ENCODE measurements at places on chromosomes 4 and X.

DNA sequence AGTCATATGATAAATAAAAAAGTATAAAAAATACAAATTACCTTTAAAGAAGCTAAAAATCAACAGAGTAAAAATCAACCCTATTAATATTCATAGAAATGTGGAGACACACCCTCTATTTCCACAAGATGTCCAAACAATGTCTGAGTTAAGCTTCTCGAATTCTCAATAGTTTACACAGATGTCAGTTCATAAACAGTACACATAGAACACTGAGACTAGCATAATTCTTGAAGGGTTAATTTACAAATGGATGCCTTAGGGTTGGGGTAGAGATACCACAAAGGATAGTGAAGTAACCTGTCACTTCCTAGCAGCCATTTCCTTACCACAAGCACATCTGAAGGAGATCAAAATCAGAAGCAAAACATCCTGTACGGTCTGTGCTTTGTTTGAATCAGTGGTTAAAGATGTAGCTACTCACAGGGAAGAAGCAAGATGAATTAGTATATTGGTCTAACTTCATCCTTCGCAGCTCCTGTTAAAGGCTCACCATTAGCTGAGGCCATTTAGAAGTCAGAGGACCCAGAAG, 2393.9 kb downstream of the ARAP2 start:
- DNase-seq, result no peak

DNA sequence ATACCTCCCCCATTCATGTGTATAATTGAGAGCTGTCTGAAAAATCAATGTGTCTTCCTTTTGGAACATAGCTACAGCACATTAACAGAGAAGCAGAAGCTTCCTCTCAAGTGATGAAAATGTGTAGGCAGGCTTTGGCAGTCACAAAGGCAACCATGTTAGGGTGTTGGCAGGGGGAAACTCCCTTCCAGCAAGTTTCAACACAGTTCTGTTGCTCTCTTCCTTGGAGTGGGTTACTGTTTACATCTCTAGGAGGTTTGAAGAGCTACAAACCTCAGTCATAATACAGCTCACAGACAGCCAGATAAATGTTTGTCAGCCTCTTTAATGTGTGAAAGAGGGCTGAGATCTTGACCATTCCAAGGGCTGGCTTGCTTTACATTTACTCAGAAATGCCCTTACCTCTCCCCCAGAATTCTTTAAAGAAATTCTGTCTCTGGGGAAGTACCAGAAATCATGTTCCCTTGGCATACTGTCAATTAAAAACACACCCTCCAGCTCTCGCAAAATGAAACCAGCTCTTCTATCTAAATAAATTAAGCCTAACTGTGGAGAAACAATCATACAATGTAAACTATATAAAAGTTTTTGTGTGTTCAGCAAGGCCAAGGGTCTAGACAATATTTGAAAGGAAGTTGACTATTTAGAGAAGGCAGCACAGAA, 18.9 kb downstream of the ZBTB33 start:
- DNase-seq, result no peak

GRCh38 chr4:17898553-17899055, 87.8 kb downstream of the NCAPG start:
- DNase-seq, result no peak

GRCh38 chr4:67234296-67234695, 311.0 kb downstream of the CENPC start:
- DNase-seq, result no peak

DNA sequence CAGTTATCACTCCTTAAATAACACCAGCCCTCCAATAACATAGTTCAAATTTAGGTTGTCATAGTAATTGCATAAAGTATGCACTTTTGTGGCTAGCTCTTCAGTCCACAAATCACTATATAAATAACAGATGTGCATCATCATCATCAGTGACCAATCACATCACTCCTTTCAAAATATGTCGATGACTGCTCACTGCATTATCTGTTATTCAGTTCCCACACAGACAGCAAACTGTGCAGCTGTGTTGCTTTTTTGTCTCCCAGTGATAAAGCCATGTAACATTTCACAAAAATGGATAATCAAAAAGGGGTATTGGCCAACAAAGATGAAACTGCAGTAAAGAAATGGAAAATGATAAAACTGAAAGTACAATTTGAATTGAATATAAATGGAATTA, 205.4 kb downstream of the DCLK2 start:
- DNase-seq, result no peak

- no peak for DNase-seq
These were observed 373.6 kb downstream of the FBXW7 start for GRCh38 chr4:152162331-152162697.

- no peak for DNase-seq
These were observed 168.8 kb upstream of the FRG1 start for GRCh38 chr4:189771696-189772361.

DNA sequence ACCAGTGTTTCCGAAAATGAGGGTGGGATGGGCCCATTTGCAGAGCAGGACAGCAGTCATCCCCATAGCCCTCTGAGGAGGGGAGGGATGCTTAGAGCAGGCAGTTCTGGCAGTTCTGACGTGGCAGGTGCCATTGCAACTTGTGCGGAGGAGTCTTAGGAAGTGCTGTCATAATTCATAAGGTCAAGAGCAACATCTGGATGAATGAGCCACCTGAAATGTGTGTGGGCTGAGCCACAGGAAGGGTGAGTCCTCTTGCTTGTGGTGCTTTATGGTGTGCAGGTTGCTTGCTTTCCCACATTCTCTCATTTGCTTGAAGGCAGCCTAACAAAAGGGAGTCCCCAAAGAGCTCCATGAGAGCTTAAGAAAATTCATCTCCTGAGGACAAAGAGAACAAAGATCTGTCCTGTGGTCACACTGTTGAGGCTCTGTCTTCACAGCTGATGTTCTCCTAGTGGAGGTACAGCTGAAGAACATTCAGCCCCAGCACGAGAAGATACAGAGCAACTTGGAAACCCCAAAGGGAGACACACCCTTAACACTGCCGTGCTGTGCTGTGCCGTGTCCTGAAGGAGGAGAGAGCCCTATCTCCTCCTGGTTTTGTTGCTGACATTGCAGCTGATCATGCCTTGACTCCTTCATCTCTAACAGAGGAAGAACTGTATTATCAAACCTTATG, 60.3 kb downstream of the DLG3 start:
- no peak for DNase-seq

- no peak for DNase-seq
These were observed 85.1 kb upstream of the SMAD1 start for GRCh38 chr4:145396581-145396980.

DNA sequence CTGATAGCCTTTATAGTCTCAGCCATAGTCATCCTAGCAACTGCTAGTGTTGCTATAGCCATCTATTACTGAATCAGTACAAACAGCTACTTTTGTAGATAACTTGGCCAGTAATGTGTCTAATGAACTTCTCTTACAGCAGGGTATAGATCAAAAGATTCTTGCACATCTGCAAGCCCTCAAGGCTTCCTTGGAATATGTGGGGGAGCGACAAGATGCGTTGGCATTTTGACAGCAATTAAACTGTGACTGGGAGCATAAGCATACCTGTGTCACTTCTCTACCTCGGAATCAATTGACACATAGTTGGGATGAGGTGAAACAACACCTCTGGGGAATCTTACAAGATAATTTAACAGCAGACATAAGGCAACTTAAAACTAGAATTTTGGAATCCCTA, 87.6 kb downstream of the TMEM144 start:
- DNase-seq, result no peak

DNA sequence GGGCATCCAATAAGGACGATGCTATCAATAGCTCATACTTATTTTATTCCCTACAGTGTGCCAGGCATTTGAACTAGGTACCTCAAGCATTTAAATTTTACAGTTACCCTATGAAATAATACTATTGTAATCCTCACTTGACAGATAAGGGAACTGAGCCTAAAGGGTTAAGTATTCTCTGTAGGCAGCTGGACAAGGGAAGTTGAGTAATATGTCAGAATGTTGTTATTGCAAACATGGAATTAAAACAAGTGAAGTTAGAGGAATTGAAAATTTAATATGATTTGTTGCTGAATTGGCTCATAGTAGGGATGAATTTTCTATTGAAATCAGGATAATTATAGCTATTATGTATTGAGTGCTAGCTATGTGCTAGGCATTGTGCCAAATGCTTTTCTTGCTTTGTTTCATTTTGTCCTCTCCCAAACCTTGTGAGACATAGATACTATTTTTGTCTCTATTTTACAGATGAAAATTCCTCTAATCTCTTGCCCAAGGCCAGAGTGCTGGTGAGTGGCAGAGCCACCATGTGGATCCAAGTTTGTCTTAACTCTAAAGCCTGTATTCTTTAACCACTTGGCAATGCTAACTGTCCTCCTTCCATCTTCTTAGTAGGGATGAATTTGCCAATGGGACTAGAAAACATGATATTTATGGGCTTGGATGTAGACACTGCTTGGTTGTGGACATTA, 58.1 kb downstream of the TMEM164 start:
- DNase-seq, result no peak

DNA sequence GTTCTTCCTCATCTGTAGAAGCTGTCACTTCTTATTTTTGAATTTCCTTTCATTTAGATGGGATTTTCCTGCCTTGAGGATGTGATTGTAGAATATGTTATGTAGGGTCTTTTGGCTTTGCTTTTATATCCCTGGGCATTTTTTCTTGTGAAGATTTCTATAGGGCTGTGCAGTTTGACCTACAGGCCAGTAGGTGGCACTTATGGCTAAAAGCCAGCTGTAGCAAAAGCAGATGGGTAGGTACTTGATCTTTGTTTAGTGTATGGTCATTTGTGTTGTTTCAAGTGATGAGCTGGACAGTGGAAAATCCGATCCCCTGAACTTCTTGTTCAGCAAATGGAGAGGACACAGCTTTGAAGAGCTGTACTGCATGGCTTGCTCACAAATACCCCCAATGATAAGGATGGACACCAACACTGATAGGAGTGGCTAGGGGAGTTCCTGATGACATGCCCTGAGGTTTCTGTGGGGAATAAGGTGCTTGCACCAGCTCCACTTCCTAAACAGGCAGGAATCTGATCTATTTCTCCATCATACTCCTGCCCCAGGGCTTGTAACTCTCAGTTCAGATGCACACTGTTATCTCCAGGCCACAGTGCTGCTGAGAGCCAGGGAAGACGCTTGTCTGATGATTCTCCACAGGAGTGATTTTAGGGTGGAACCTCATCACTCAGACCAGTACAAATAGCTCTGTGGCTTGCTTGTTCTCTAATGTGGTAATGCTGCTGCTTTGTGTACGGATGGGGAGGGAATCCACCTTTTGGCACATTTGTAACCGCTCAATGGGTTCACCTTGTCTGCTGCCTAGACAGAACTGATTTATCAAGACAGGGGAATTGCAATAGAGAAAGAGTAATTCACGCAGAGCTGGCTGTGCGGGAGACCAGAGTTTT, 417.1 kb upstream of the MAGEB16 start:
- DNase-seq, result no peak

DNA sequence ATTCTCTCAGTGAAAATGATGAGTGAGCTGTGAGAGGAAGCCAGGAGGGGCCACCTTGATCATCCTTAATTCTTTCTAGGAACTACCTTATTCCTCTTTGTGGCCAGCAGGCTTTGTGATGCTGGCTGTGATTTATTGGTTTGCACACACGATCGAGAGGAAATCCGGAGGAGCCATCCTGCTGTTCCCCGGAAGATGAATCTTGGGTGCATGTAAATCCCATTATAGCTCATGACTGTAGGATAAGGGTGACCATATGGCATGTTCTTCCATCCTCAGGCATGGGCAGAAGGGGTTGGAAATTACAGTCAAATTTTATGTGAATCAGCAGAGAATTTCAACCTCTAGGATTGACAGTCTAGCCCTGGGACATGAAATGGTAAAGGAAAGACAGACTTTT, 254.5 kb downstream of the UNC5C start:
- no peak for DNase-seq

DNA sequence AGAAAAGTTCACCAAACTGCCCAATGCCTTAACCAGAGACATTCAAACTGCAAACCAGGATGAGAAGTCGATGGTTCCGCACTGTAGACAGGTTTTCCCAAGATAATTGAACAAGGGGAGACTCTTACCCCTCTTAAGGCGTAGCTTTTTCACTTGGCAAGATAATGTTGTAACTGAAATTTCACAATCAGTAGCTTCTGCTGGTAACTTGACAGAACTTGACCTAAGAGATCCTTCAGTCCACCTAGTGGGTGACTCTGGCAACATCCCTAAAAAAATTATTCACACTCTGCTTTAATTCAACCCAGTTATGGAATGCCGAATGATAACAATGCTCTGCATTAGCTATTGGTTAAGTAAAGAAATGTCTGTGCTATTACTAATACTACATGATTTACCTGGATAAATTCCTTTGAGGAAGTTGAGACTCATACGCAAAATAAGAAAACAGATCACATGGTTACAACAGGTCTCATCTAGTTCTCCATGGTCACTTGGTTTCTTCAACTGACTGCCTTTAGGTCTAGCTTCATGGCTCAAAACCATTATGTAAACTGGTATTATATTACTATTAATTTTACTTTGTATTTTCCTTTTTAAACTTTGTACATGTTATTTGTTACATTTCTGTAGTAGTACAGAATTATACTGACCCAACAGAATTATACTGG, 9.1 kb downstream of the ELF2 start:
- DNase-seq, result no peak

GRCh38 chrX:154019061-154019621, 561 bp downstream of the IRAK1 start:
- DNase-seq, result no peak

DNA sequence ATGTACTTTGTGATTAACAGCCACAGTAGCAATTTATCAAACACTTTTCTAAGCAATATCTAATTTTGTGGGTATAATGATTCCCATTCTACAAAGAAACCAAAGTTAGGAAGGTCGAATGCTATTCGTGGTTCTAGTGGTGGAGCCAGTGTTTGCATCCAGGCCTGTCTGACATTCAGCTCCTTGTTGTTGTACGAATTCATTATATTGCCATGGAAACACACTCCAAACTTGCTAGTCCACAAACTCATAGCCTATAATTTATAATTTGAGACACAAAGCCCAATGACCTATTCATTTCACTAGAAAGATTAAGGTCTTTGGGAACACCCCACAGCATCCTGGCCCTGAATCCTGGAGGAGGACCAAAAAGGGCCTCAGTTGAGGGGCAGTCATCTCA, 52.0 kb upstream of the FRAS1 start:
- no peak for DNase-seq

DNA sequence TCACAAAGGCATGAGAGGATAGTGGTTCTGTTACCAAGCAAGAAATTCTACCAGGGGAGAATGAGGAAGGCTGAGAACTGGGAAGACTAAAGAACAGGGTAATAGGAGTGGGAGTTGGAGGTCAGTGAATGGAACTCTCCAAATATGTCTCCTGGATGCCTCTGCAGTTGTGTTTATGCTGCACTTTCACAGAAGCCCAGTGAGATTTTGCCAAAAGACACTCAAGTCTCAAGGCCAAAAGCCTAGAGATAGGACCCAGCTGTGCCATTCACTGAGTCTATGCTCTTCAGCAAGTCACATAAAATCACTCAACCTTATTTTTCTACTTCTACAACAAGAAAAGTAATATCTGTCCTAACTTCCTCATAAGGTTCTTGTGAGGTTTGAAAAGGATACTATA, 285.4 kb downstream of the UNC5C start:
- no peak for DNase-seq
